HFFc6 (cell line): ENCODE measurements at places on chromosomes 6 and 20.

- DNase-seq: peak; percentile 5
Observed at GRCh38 chr6:111722179-111722731, 116.6 kb upstream of the TRAF3IP2 start.

DNA sequence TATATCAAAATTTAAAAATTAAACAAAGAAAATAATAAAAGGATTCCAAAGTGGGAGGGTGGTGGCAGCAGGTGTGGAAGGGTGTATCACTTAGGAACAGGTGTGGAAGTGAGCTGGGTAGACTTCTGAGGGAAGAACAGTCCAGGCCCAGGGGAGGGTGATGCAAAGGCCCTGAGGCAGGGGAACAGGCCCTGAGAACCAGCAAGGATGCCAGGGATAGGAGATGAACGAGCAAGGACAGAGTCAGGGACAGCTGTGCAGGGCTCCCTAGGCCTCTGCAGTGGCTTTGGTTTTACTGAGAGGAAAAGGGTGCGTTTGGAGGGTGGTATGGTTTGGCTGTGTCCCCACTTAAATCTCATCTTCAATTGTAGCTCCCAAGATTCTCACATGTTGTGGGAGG, 9.4 kb upstream of the RAET1E start:
- DNase-seq: no peak

- no peak for DNase-seq
Observed at GRCh38 chr6:10528158-10528981, 7.2 kb downstream of the GCNT2 start.

DNA sequence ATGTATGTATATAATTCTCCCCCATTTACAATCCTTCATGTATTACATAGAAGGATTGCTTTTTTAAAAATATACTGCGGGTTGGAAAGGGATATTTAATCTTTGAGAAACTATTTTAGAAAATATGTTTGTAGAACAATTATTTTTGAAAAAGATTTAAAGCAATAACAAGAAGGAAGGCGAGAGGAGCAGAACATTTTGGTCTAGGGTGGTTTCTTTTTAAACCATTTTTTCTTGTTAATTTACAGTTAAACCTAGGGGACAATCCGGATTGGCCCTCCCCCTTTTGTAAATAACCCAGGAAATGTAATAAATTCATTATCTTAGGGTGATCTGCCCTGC, 3.6 kb downstream of the FOXC1 start:
- DNase-seq: no peak

GRCh38 chr6:99575544-99576227, 7.2 kb upstream of the CCNC start:
- no peak for DNase-seq

- no peak for DNase-seq
Observed at GRCh38 chr6:3471711-3472110, 14.9 kb upstream of the SLC22A23 start.

DNA sequence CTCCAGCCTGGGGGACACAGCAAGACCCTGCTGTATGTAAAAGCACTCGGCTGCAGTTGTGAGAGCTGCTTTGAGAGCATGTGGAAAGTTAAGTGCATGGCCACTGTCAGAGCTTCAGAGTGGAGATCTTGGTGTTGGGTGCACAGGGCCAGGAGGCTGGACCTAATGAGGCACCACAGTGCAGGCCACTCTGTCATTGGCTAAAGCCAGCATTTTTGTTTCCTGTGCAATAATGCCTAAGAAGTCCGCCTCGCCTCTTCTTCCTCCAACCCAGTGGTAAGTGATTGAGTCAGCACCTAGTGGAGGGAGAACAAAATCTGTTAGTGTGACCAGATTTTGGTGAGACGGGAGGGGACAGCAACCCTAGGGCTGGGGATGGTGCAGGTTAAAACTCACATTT, 60.6 kb downstream of the SSR1 start:
- DNase-seq: no peak

DNA sequence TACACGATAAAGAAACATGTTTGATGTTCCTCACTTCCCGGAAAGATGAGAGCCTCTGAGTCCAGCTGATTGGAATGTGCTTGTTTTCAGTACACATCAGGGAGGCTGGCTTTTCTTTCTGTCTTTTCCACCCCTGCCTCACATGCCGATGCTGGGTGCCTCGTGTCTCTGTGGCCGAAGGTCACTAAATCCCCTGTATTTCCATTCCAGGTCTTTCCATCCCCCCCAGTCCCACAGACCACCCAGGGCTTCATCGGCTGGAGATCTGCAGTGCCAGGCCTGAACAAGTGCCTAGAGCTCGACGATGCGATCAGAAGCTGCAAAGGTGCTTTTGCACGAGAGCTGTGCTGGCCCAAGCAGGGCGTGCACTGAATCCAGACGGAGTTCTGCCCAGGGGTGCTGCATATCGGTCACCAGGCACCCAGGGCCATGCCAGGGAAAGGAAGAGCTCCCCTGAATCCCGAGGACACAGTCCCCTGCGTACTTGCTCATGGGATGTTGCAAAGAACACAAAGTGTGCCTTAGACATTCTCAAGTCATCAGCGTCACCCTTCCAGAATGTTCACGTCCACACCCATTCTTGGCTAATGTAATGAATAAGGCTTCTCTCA, 67.9 kb downstream of the ANKRD60 start:
- DNase-seq: peak; percentile 39

DNA sequence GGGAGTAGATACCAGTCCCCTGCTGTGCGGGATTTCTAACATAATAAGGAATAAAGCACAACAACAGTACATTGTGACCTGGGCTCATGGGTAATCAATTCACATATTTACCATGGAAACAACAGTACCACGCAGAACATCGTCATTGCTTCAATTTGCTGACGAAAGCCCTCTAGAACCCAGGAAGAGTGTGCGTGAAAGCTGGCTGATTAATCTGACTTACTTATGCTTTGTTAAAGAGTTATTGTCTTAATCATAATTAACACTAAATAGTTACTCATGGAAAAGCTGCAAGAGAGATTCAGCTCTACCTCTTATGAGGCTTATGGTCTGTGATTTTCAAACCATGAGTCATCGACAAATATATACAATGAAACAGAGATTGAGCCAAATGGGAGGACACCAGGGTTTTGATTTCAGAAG, 644.3 kb upstream of the AGPAT4 start:
- no peak for DNase-seq

DNA sequence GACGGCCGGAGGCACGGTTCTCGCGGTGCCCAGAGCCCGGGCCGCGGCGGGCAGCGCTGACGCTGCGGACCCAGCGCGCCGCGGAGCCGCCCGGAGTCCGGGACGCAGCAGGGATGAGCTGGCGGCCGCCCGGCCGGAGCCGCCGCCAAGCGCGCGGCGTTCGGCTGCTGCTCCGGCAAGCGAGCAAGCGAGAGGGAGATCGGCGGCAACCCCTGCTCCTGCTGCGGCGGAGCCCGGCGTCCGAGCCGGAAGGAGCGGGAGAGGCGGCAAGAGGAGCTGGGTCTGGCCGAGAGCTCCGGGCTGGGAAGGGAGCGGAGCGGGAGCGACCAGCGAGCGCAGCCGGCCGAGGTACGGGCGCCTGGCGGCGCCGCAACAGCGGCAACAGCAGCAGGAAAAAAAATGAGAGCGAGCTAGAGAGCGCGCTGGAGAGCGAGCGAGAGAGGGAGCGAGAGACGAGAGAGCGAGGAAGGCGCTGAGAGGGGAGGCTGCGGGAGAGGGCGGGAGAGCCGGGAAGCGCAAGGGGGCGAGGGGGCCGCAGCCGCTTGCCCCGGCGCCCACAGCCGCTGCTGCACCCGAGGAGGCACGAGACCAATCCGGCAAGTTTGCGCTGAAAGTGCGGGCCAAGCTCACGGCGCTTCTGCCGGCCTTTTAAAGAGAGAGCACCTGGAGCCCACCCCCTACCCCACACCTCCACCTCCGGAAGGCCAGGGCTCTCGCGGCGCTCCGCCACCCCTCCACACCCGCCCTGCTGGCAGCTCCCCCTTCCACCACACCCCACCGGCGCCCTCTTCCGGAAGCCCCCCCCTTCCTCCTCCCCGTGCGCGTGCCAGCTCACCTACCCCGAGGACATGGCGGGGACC, 496 bp downstream of the GRM4 start:
- no peak for DNase-seq

GRCh38 chr6:4908062-4908461, 95.8 kb downstream of the RPP40 start:
- no peak for DNase-seq

- peak; percentile 74 for DNase-seq
Observed at GRCh38 chr6:140979642-140980091, 1153.1 kb upstream of the GJE1 start.

DNA sequence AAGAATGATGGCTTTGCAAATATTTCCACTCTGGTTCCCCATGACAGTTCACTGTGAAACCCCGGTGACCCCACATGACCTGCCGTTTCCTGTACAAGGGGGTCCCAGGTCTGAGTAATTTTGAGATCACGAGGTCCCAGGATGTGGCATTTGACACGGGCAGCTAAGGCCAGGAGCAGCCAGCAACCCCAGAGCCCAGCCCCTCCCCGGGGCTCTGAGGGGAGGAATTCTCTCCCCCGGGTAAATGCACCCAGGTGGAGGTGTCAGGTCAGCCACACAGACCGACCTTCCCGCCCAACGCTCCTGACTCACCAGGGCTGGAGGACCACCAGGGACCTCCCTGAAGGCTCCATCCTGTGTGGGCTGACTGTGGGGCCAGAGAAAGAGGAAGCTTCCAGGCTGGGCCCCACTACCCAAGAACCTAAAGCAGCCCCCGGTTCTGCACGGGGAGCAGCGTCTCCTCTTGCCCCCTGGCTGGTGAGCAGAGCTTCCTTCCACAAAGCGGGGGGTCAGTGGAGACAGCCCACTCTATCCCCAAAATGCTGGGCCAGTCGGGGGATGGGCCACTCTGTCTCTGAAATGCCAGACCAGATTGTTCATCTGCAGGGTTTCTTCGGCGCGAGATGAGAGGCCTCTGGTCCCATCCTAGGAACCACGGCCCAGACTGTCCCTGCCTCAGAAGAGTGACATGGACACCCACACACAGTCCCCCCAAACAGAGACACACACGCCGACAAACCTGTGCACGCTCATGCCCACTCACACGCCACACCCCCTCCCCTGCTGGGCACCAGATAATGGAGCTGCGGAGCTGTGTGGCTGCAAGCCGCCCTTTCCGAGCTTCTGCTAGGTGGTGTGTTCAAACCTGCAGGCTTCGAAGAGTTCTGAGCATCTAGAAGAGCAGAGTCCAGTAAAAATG, 23.4 kb upstream of the SLCO4A1 start:
- DNase-seq: no peak

DNA sequence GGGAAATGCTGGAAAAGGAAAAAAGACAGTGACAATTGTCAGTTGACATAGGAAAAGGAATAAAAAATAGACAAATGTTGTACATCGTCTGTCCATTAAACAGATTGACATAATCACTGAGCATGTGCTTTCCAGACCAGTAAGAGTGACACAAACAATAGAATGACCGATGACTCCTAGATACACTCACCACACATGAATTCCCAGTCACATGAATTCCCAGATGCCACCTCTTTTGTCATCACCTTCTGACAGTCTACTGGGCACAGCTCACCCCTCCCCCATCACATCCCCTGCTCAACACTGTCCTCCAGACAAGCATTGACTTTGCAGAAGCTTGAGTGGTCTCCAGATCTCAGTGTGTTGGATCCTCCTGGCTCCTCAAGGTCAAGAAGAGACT, 25.9 kb downstream of the POM121L2 start:
- no peak for DNase-seq

- no peak for DNase-seq
Observed at GRCh38 chr20:725491-725890, 42.8 kb downstream of the SLC52A3 start.

- DNase-seq: no peak
Observed at GRCh38 chr20:38266426-38266825, 5.9 kb upstream of the KIAA1755 start.

- DNase-seq: no peak
Observed at GRCh38 chr6:146281651-146282362, 252.9 kb downstream of the GRM1 start.

DNA sequence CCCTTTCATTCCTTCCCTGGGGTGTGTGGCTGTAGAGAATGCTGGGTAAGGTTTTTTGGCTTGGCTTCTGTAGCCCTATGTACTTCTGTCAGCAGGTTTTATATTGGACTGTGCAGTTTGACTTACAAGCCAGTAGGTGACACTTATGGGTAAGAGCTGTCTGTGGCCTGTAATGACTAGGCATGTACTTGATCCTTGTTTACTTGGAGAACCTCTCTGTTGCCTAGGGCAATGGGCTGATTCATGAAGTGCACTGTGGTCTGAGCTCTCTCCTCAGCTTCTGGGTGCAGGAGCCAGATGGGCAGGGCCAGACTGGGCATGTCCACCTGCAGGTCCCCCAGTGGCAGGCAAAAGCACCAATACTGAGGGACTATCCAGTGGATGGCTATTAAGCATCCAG, 544.6 kb downstream of the ADGRB3 start:
- no peak for DNase-seq

DNA sequence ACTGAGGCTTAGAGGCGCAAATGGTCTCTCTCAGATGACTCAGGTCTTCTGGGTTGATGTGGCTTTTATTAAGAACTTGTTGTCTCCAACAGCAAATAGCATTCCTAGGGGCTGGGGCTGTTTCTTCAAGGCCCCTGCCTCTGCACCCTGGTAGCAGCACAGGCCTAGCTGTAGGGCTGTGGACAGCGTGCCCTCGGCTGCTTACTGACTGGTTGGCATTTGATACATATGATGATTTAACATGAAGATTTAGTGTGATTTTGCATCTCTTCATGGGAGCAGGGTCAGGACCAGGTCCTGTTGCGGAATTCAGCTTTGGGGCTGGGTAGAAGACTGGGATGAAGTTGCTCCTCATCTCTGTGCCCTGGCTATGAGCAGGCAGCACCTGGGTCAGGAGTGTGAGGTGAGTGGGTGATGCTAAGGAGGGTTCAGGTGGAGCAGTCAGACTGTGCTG, 24.3 kb upstream of the IER3 start:
- no peak for DNase-seq

DNA sequence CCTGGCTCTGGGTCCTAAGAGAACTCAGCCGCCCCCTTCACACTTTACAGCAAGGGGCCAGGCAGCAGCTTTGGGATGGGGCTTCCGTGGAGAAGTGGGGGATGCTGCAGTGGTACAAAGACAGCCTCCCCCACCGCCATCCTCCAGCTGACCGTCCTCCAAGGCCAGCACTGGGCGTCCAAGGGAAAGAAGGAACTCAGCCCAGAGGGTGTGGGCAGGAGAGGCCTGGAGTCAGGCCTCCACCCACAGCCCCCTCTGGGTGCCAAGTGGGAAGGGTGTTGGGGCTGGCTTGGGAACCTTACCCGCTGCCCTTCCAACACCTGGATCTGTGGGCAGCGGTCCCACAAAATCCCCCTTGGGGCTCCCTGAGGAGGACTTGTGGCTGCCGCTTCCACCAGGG, 13.1 kb downstream of the STMN3 start:
- DNase-seq: no peak

DNA sequence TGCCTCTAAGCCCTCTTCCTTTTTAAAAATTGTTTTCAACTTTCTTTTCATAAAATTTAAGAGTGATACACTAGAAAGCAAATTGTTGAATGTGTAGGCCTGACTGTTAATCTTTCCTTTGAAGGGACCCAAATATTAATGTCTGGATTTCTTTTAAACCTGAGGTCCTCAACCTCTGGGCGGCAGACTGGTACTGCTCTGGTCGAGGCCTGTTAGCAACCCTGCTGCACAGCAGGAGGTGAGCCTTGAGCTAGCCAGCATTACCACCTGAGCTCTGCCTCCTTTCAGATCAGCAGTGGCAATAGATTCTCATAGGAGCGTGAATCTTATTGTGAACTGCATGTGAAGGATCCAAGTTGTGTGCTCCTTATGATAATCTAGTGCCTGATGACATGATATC, 191.2 kb downstream of the MANEA start:
- DNase-seq: no peak

- DNase-seq: no peak
Observed at GRCh38 chr20:38727607-38728190, 3.4 kb downstream of the SLC32A1 start.
